ENCODE measurements at places on chromosomes 7 and 10. TPM values are rescaled to one million over a fixed set of nuclear protein-coding genes. Genes with fewer than 3 reads are reported as not detected.

CYP26C1 gene
- 0.11 TPM for total RNA-seq

DNA sequence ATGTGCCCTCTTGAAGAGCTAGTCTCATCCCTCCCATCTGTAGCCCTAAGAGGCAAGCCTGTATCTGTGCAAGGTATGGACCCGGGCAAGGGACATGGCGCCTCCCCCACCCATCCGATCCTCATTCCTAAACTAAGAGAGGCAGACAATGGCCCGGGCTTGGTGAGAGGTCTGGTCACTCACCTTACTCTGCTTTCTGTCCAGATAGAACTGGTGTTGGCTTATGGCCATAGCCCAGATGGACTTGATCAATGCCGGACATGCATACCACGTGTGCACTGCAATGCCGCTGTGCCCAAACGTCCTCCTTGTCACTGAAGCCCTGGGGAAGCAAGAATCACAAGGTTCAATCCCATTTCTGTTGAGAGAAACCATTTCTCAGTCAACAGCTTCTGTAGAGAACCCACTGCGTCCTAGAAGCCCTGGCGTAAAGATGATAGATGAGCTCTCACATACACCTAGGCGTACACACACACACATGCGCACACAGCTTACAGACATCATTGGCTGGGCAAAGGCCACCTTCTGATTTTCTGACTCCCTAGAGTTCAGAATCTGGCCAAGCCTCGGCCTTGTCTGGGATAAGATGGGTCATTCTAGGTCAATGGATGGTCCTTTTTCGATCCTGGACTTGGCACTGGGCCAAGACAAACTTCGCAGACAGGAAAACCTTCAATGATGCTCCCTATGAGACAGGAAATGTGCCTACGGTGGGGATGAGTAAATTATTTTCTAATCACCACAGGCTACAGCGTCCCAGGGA, 114.6 kb downstream of the PRPF18 start:
- DNase-seq: no peak

DNA sequence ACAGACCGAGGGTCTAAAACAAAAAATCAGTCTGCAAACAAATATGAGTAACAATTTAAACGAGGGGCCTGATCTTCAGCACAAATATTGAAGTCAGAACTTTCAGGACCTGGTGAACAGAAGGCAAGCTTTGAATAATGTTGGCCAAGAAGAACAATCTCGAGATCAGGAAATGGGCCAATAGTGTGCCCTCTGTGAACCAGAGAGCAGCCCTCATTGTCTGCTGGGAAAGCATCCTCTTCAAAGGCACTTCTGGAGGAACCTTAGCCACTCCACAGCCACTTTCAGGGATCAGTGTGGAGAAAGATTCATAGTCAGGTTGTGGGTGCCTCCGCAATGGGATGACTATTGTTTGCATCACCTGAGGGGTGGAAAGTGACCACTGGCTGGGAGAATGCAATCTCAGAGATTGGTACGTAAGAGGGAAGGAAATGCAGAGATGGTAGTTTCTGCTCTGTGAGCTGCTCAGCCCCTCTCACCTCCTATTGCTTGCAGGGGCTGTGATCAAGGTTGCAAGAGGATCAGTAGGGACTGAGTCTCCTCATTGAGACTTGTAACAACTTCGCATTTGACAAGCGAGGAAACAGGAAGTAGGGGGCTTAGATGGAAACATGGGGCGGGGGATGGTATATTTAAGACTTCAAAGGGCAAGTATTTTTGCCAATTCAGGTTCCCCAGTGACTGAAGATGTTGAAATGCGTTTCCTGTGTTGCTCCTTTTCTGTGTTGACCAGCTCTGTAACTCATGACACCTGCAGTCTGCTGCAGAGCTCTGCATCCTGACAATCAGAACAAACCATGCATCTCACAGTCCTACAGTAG, 28.4 kb upstream of the IFRD1 start:
- DNase-seq: no peak

GRCh38 chr7:17021205-17021604, 139.4 kb upstream of the AGR3 start:
- no peak for DNase-seq

DNA sequence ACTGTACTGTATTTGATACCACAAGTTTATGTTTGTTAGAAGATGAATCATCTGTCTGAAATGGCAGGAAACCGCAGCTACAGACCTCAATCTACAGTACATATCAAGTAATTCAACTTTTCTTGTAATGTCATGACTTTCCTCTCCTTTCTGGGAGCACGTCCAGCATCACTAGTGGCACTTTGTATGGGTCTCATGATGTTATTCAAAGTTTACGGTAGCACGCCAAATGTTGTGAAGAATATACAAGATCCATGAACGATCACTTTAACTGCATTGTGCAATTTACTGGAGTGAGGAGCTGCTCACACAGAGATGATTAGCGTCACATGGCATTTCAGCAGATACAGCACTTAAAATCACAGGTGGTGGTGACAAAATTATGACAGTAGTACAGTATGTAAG, 257.8 kb upstream of the GNAI1 start:
- no peak for DNase-seq

TUBB8 gene
- not detected for total RNA-seq

OPN4 gene
- total RNA-seq: not detected

DNA sequence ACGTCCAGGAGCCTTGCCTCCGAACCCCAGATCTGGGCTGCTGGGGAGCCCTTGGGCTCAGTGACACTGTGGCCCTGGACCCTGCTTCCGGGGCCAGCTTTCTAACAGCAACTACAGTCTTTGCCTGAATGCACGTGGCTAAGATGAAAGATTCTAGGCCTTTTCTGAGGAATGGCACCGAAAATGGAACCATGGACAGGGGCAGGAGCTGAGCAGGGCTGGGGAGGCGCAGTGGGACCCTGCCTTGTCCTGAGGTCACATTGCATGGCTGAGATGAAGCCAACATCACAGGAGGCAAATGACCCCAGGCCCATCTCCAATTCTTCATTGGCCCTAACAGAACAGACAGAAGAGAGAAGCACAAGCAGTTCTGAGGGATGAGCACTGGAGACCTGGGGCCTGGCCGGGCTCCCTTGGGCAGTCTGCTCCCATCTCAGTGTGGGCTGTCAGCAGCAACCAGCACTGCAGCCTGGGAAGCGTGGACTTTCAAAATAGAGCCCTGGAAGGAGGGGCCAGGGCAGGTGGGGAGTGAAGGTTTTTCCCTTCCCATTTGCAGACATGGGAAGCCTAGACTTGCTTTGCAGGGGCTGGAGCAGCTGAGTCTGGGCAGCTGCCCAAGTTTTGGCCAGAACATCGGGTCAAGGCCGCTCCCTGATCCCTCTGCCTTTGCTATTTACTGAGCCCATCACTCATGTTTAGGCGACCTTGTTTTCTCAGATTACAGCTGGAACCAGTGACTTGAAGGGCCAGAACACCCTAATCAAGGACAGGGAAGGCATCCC, 114.4 kb upstream of the TCERG1L start:
- no peak for DNase-seq

DNA sequence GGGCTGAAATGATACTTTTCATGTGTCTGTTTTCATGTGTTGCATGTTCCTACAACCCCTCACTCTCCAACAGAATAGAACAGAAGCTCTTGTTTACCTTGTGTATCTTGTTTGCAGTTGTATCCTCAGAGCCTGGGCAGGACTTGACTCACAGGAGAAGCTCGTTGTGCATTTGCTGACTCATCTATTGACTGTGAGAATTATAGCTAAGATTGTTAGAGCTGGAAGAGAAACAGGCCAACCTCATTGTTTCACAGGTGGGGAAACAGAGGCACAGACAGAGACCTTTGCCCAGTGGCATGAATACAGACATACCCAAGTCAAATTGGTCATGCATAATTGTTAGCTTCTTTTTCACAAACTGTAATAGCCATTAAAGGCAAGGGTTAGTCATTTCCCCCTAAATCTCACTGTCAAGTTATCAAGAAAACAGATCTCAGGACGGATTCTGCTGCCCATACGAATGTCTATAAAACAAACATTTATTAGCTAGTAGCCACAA, 4.6 kb upstream of the TSPAN15 start:
- no peak for DNase-seq

HOXA4 gene
- 1.4 TPM for total RNA-seq

FKBP6 gene
- 0.11 TPM for total RNA-seq

DNA sequence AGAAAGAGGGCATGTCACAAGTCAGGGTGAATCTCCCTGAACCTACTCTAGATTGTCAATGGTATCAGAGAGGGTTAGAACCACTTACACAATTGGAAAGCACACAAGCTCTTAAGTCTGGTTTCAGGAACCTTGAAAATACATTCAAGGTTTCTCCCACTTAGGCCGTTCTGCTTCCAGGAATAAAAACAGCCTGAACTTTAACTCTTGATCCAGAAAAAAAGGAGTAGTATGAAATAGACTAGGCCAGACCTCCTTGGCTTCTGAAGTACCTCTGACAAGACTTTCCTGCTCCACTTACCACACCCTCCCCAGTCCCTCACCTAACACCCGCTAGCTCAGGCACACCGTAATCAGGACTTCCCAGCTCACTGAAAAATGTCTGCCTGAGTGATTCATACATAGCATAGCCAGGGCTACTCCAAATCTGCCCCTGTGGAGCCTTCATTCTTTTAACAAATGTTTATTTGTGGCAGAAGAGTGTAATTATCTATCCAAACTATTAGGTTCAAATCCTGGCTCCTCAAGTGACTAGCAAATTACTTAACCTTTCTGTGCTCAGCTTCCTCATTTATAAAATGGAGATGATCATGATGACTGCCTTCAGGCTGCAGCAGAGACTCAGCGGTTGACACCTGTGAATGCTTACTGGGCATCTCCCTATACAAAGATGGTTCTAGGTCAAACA, 30.3 kb upstream of the IL6 start:
- DNase-seq: no peak

DNA sequence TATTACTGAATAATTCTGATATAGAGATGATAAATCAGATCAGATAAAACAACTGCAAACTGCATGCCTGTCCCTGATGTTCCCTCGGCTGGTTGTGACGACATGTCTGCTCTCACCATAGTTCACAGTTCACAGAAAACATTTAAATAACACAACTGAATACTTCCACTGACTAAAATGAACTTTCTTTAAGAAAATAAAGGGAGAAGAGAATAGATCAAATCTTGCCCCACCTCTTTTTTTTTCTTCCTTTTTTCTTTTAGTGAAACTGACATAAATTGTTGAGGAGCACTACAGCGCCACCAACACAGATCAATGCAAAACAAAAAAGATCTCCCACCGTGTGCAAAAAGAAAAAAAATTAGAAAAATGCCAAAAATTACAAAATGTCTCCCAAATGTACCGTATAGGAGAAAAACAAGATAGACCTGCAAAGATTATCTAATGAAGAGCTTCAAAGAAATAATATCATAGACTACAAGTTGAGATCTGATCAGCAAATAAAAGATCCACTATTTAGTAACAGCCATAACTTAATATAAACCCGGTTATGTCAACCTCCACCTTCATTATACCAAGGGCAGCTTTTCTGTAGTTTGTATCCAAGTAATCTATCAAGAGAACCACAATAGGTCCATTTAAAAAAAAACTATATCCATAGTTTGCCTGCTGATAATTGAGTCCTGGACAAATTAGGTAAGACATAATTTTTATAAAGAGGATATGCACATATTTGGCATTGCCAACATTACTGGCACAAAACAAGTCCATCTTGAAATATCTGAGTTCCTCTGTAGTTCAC, 30.7 kb upstream of the EPC1 start:
- DNase-seq: peak; percentile 57

Measured in spinal cord (tissue), 10 donors.